Neural progenitor cell (in vitro differentiated cells): ENCODE measurements at places on chromosomes 16 and 17. TPM values are rescaled to one million over a fixed set of nuclear protein-coding genes. Genes with fewer than 3 reads are reported as not detected.

The PPP1R9B gene
- total RNA-seq, result 12.0 and 31.4 TPM in 2 replicates

The SOX15 gene
- 0.51 and 7.6 TPM in 2 replicates for total RNA-seq

The PPY gene
- total RNA-seq, result not detected in 2 replicates

The CFDP1 gene
- 134 and 159 TPM in 2 replicates for total RNA-seq

The AIPL1 gene
- total RNA-seq, result 0.37 and 2.3 TPM in 2 replicates

The ZNF23 gene
- total RNA-seq, result 13.8 and 18.2 TPM in 2 replicates

The CKLF gene
- total RNA-seq, result 33.3 and 38.6 TPM in 2 replicates

The PDILT gene
- not detected in 2 replicates for total RNA-seq

The DLX4 gene
- total RNA-seq, result 0.53 TPM in 1 of 2 replicates, not detected in the other

The OTOA gene
- total RNA-seq, result 0.40 TPM in 1 of 2 replicates, not detected in the other

The PTX4 gene
- total RNA-seq, result not detected in 2 replicates

GRCh38 chr17:1861391-1862010 is 31.7 kb downstream of the RPA1 start:
- DNase-seq, result no peak

DNA sequence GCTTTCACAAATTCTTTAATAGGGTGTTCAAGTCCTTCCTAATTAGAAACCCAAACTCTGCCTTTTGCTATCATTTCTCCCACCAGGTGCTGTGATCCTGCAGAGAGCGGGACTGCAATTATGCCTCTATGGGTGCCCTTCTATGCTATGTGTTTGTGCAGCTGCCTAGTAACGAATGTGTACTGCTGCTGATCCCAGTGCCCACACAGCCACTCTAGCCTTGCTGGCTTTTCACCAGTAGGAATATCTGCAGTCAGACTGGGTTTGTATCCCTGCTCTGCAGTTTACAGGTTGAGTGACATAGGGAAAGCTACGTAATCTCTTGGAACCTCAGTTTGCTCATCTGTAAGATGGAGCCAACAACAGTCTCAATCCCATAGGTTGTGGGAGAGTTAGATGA is 179.6 kb upstream of the IRX3 start:
- DNase-seq, result no peak

GRCh38 chr16:2154533-2155090 is 970 bp upstream of the TRAF7 start:
- DNase-seq, result no peak

DNA sequence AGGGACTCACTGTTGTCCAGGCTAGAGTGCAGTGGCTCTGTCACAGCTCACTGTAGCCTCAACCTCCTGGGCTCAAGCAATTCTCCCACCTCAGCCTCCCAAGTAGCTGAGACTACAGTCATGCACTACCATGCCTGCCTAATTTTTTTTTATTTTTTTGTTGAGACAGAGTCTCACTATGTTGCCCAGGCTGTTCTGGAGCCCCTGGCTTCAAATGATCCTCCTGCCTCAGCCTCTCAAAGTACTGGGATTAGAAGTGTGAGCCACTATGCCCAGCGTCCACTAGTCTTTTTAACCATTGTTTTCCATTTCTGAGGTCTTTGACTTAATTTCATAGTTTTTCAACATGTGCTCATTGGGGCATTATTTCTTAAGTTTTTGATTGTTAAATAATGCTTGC is 13.5 kb downstream of the NSRP1 start:
- DNase-seq, result no peak

DNA sequence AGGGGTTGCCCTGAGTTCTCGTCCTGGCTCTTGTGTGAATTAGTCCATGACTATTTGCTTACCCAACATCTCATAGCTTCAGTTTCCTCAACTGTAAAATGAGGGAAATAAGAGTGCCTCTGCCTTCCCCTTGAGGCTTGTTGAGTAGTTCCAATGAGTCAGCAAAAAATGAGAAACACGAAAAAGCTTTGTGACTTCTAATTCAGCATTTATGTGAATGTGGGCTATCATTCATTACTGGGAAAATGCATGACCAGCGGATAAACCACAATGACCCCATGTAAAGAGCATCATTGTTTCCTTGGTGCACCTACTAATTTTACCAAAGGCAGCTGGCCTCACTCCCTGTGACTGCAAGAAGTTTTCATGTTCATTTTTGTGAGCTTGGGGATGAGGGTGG is 374.6 kb upstream of the HSBP1 start:
- no peak for DNase-seq

DNA sequence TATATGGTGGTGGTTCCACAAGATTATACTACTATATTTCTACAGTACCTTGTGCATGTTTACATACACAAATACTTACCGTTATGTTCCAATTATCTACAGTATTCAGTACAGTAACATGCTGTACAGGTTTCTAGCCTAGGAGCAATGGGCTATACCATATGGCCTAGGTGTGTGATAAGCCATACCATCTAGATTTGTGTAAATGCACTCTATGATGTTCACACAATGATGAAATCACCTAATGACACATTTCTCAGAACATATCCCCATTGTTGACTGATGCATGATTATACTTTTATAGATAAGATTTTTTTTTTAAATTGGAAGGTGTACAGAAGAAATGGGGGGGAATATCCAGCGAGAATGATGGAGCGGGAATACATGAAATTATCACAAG is 123.0 kb upstream of the TOB1 start:
- no peak for DNase-seq

DNA sequence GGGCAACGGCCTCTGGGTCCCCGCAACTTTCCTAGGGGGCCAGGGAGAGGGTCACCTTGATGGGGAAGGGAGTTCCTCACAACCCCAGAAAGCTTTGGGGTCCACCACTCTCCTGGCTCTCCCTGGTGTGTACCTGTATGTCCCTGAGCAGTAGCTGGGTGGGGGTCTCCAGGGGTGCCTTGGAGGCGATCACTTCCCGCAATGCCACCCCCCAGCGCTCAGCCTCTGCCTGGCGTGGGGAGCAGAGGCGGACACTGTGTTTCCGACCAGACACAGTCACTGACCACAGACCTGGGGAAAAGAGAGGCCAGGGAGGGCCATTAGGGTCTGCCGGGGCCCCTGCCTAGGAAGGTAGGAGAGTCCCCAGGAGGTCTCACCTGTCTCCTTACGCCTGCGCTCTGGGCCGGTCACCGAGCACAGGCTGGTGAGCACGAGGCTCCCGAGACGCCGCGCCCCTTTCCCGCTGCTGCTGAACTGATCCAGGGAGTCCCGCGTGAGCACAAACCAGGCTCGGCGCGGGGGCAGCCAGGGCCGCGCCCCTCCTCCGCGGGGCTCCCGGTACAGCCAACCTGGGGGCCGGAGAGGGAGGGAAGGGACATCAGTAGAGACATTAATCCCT is 3.4 kb downstream of the PLEKHH3 start:
- no peak for DNase-seq

- DNase-seq, result no peak
Observed at GRCh38 chr16:87196661-87197060, 120.5 kb downstream of the C16orf95 start.

DNA sequence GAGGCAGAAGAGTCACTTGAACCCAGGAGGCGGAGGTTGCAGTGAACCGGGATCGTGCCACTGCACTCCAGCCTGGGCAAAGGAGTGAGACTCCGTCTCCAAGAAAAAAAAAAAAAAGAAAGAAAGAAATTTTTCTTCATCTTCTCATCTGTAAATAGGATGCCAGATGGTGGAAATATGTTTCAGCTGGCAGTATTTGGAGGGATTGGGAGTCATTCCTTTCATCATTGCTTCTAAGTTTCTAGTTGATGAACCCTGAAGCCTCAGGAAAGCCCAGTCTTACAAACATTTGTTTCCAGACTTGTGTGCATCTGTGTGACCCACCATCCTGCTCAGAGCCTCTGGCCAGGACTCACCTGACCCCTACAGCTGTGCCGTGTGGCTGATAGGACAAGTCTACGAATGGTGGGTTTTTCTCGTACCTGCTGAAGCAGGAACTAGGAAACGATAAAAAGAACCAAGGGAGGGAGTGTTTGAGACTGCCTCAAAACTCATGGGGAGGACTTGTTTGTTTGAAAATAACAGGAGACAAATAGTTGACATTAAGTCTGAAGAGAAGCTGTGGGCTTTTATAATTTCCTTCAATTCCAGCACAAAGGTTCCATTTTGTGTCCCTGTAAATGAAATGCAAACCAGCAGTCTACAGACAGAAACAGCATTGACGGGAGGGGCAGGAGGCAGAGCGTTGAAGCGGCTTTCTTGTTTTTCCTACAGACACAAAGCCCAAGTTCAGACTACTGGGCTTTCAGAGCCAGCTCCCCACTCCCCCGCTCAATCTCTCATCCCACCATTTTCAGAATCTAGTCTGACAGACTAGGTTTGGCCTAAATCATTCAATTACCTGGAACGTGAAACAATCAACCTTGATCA is 24.9 kb downstream of the CDRT4 start:
- DNase-seq, result no peak

- DNase-seq, result no peak
Observed at GRCh38 chr17:42049834-42050392, 488 bp downstream of the C17orf113 start.
